ENCODE measurements at places on chromosomes 2 and 18.

GRCh38 chr2:98191883-98192282 is 104.9 kb downstream of the VWA3B start:
- DNase-seq, result no peak

- no peak for DNase-seq
Observed at GRCh38 chr18:74284980-74285355, 6.8 kb downstream of the CYB5A start.

GRCh38 chr2:69911985-69912563 is 2.8 kb upstream of the MXD1 start:
- DNase-seq, result no peak

GRCh38 chr2:124286089-124286783 is 261.1 kb downstream of the CNTNAP5 start:
- DNase-seq, result no peak

DNA sequence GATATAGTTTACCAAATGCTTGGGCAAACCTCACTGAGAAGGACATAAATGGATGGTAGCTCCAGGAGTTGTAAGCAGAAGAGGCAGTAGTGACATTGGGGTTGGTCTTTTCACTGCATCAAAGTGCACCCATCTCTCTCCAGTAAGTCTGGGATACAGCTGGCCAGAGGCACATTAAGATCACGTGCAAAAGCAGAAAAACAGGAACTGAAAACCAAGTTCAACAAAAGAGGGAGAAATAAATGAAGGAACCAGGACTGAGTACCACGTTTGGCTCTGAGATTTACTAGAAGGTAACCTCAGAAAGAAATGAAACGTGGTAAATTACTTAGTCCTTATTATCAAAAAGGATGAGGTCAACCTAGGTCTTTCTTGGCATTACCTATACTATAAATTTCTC is 259.2 kb downstream of the OSR1 start:
- DNase-seq, result no peak

- no peak for DNase-seq
Observed at GRCh38 chr2:107412981-107413380, 413.7 kb upstream of the RGPD4 start.

GRCh38 chr2:105540642-105541041 is 141.8 kb upstream of the FHL2 start:
- no peak for DNase-seq

GRCh38 chr2:194003911-194004310 is 1653.1 kb upstream of the SLC39A10 start:
- no peak for DNase-seq

DNA sequence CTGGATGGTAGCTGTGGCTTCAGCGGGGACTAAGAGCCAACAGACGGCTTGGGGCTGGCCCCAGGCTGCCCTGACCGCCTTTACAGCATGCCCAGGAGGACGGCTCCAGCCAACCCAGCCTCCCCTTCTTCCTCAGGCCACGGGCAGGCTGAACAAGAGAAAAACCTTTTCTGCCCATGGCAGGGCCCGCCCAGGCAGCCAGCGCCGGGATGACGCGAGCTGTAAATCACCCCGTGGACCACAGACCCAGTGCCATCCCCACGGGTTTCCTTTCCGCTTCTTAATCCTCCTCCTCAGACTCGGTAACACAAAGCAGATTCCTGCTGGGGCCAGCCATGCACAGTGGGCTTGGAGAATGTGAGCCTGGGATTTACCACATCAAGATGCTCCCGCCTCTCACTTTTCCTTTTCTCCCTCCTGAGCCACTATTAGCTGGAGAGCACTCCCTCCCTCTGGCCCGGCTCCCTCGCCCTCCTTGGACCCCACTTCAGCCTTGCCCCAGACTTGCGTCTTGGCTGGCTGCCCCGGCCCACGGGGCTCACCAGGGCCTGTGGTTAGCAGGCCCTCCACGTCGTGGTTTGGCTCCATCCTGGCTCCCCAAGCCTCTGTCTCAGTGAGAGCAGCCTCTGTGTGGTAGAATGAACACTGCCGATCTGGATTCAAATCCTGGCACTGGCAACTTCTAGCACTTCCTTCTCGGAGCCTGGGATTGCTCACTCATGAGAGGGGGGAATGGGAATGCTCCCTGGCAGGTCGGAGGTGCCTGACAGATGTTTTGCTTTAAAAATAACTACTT is 31.4 kb downstream of the ATOH8 start:
- DNase-seq, result no peak

DNA sequence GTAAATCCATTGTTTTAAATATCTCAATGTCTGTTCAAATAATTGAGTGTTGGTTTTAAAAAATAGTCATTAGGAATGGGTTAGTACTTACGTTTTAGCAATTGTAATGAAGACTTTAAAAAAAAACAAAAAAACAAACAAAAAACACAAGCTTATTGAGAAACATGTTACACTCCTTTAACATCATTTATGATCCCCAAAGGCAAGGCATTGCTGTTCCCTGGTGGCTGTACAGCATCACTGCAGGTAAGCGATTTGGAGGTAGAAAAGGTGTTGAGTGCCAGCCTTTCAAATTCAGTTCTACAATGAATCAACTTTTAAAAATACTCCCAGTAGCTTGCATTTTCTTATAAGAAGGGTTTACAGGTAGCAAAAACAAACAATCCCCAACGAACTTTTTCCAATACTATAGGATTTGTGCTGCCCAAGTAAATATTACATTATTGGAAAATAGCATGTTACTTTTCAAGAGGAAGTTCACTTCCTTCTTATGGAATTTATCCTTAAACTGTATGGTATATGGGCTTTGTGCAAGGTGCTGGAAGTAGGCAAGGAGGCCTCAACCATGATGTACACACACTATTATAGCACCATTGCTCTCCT is 27.5 kb downstream of the CNRIP1 start:
- DNase-seq, result no peak

GRCh38 chr2:240922245-240922981 is 16.3 kb downstream of the CROCC2 start:
- DNase-seq, result no peak

GRCh38 chr2:238128534-238129001 is 9.9 kb upstream of the KLHL30 start:
- no peak for DNase-seq

DNA sequence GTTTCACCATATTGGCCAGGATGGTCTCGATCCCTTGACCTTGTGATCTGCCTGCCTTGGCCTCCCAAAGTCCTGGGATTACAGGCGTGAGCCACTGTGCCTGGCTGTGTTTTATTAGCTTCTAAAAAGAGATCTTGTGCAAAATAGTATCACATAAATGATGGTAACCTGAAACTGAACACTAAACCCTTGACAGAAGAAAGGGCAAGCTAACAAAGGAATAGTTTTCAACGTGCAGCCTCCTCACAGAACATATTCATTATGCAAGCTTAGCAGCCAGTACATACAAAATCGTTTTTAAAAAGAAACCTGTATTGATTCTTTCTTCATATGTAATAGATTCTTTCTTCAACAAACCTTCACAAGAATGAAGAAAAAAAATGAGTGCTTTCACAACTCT is 20.6 kb downstream of the CHN1 start:
- no peak for DNase-seq

DNA sequence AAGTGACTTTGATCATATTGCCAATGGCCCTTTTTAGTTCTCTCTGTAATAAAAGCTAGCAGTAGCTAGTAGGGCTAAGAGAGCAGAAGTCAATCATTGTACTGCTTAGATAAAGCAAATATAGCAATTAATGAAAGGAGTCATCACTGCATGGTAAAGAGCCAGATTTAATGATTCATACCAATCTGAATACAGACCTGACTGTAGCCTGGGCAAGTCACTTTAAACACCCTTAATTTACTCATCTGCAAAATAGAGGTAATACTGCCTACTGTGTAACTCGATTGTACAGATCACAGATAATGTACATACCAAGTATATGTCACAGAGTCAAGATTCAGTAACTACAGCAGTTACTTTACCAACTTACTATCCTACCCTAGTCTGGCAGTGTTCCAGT is 63.6 kb downstream of the ASXL2 start:
- no peak for DNase-seq

- DNase-seq, result no peak
Observed at GRCh38 chr2:77873506-77873905, 351.3 kb upstream of the LRRTM4 start.

- no peak for DNase-seq
Observed at GRCh38 chr2:178142274-178143065, 30.2 kb downstream of the RBM45 start.

GRCh38 chr2:19559596-19560240 is 201.3 kb upstream of the OSR1 start:
- no peak for DNase-seq
